Neural progenitor cell (in vitro differentiated cells): ENCODE measurements at places on chromosomes 6 and 20.

GRCh38 chr20:9397928-9398327, 116.5 kb upstream of the LAMP5 start:
- DNase-seq = no peak

GRCh38 chr20:4709261-4710105, 12.2 kb upstream of the PRND start:
- no peak for DNase-seq

- DNase-seq = no peak
Measured at GRCh38 chr20:59028812-59029211, 3.3 kb downstream of the ATP5F1E start.

DNA sequence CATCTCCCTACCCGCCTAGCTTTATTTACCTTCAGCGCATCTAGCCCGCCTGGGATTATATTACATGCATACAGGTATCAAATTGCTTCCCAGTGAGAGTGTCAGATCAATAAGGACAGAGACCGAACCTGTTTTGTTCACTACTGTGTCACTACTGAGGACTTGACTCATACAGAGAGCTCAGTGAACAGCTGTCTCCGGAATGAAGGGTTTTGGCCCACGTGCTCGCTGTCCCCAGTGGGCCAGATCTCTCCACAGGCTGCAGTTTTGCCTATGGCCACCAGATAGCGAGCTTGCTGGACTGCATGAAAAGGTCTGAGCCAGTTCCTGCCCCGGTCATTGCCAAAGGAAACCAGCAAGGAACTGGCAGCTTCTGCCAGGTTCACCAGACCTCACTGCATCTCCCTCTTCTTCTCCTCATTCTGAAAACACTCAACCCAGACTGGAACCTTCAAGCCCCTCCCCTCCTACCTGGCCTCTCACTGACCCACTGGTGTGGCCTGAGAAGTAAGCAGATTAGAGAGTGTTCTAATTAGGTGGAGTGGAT, 150.8 kb downstream of the ZMYND8 start:
- peak; percentile 45 for DNase-seq

DNA sequence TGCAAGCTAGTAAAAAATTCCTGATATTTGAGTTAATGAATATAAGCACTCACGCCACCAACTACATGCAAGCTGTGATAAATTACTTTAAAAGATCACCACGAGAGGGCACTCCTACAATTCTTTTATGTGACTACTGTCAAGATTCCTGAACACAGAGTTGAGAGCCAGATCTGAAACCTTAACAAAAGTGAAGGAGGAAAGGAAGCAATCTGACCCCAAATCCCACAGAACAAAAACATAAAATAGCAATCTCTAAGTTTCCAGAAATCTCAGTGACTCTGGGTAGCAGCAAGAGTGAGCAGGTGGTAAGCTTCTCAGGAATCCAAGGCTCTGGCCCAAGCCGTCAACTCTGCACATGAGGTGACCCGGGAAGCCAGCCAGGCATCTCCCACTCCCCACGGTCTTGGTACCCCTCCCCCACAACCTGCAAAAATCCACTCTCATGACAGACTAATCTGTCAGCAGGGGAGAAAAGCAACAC, 55.1 kb downstream of the STAU1 start:
- peak; percentile 74 for DNase-seq

DNA sequence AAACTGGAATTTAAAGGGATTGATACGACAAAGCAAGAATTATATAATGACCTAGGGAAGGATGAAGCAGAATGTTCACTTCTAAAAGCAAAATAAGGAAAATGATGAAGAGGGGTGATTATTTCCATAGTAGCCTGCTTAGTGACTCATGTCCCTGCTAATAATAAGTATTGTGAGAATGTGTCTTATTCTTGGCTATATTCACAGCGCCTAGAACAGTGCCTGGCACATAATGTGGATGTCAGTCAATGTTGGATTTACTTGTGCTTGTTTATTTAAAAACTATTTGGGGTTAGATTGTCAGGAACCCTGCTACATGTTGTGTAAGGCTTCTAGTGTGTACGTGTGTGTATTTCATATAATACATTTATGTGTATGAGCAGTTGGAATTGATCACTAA, 85.1 kb downstream of the ZFAND3 start:
- no peak for DNase-seq

DNA sequence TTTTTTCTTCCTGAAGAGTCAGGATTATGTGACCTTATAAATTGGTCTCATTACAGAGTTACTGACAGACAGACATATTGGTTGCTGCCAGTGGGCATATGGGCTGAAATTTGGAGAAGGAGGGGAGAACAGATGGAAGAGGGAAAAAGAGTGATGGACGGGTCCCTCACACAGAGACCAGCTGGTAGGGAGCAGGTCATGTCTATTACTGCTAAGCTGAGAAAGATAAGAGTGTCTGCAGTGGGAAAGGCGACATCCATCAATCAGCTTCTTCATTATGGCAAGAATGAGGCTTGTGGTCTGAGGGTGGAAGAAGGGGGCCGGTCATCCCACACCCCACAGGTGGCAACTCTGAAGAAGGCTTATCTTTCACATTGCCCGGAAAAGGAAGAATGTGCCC, 353.8 kb upstream of the RSPO3 start:
- DNase-seq = no peak

DNA sequence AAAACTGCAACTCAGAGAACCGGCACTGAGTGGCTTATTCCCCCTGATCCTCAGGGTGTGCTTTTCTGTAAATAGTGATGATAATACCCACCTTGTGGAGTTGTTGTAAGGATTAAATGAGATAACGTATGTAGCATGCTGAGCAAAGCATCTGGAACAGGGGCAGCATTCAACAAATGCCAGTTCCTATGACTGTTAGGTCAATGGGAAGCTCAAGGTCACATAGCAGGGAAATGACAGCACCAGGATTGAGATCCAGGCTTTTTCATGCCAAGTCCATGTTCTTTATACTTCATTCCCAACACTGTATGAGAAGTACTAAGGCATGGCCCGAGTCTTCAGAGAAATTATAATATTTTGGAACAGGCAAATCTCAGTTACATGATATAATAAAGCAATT, 5.1 kb downstream of the RCAN2 start:
- DNase-seq = no peak
